ENCODE measurements at places on chromosomes 12 and 14. TPM values are rescaled to one million over a fixed set of nuclear protein-coding genes. Genes with fewer than 3 reads are reported as not detected.

The STAB2 gene
- not detected for total RNA-seq

The EML5 gene
- 0.40 TPM for total RNA-seq

The INHBE gene
- 0.09 TPM for total RNA-seq

The EML1 gene
- total RNA-seq, result 34.0 TPM

The RNASE3 gene
- total RNA-seq, result not detected

The FGF23 gene
- not detected for total RNA-seq

The VWF gene
- 0.07 TPM for total RNA-seq

The DEPDC4 gene
- total RNA-seq, result 0.28 TPM

The TMTC2 gene
- total RNA-seq, result 1.0 TPM

The VRTN gene
- 0.03 TPM for total RNA-seq

The CCDC77 gene
- 11.7 TPM for total RNA-seq

The TAS2R14 gene
- total RNA-seq, result 0.68 TPM

The MYF5 gene
- total RNA-seq, result not detected

The SCAF11 gene
- 42.4 TPM for total RNA-seq

The WNT5B gene
- 3.0 TPM for total RNA-seq

The KERA gene
- not detected for total RNA-seq

The PCK2 gene
- total RNA-seq, result 20.6 TPM

The RTN1 gene
- total RNA-seq, result not detected

The ST8SIA1 gene
- total RNA-seq, result not detected

The ATXN3 gene
- 45.4 TPM for total RNA-seq

The SAMD15 gene
- 2.5 TPM for total RNA-seq

The KCNMB4 gene
- 0.16 TPM for total RNA-seq

The PRR4 gene
- 1.6 TPM for total RNA-seq

The FLRT2 gene
- 3.0 TPM for total RNA-seq

The ACOT4 gene
- total RNA-seq, result 2.2 TPM

The GALNT16 gene
- 2.8 TPM for total RNA-seq

The AKAP5 gene
- 0.35 TPM for total RNA-seq

The SDR9C7 gene
- not detected for total RNA-seq

The PPM1H gene
- total RNA-seq, result 7.1 TPM

The KRT77 gene
- total RNA-seq, result not detected

The NGB gene
- total RNA-seq, result not detected

The RIN3 gene
- 21.1 TPM for total RNA-seq

The SERPINA3 gene
- total RNA-seq, result 12.5 TPM

The HPD gene
- 1.4 TPM for total RNA-seq

The CLEC6A gene
- not detected for total RNA-seq

The FRMD6 gene
- total RNA-seq, result 48.0 TPM

The STON2 gene
- total RNA-seq, result 2.6 TPM

The APAF1 gene
- 10.0 TPM for total RNA-seq

The PIWIL1 gene
- not detected for total RNA-seq

The REM2 gene
- total RNA-seq, result 0.43 TPM

All from A549 treated with Hydrocortisone at 1 μM for 4 hours (cell line).